ENCODE measurements at places on chromosomes 4 and X.

- no peaks in the 10 kb centered on the region for H3K36me3 ChIP-seq
- no peak for DNase-seq
- H3K4me3 ChIP-seq = no peak overlapping the region
- H3K27ac ChIP-seq = no peak overlapping the region
- peaks cover 4% of the 10 kb centered on the region for H3K27me3 ChIP-seq
- H3K4me1 ChIP-seq = no peaks in the 10 kb centered on the region
Measured at GRCh38 chrX:9207142-9207541, 173.2 kb upstream of the FAM9B start.

GRCh38 chr4:75637176-75637575 is 6.8 kb upstream of the CDKL2 start:
- H3K27ac ChIP-seq = no peak overlapping the region
- no peak overlapping the region for H3K4me3 ChIP-seq
- H3K36me3 ChIP-seq = peaks cover 24% of the 10 kb centered on the region
- no peaks in the 10 kb centered on the region for H3K27me3 ChIP-seq
- peaks cover 2% of the 10 kb centered on the region for H3K4me1 ChIP-seq

- no peaks in the 10 kb centered on the region for H3K4me1 ChIP-seq
- H3K36me3 ChIP-seq = no peaks in the 10 kb centered on the region
- DNase-seq = no peak
- no peak overlapping the region for H3K4me3 ChIP-seq
- H3K27ac ChIP-seq = no peak overlapping the region
Measured at GRCh38 chr4:156312261-156312847, 358.7 kb upstream of the CTSO start.

DNA sequence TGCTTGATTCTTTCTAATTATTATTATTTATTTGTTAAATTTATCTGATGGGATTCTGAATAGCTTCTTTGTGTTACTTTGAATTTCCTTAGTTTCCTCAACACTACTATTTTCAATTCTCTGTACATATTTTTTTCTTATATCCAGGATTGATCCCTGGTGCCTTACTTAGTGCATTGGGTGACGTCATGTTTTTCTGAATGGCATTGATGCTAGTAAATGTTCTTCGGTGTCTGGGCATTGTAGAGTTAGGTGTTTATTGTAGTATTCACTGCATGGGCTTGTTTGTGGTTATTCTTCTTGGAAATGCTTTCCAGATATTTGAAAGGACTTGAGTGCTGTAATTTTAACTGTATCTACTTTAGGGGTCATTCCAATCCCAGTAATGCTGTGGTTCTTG is 938.1 kb downstream of the FAM133A start:
- no peak overlapping the region for H3K27ac ChIP-seq
- H3K36me3 ChIP-seq = no peaks in the 10 kb centered on the region
- H3K27me3 ChIP-seq = no peaks in the 10 kb centered on the region
- DNase-seq = no peak
- H3K4me1 ChIP-seq = no peaks in the 10 kb centered on the region

GRCh38 chr4:141294306-141294705 is 73.6 kb downstream of the ZNF330 start:
- H3K4me1 ChIP-seq = no peaks in the 10 kb centered on the region
- no peak overlapping the region for H3K27ac ChIP-seq
- H3K4me3 ChIP-seq = no peak overlapping the region
- H3K36me3 ChIP-seq = no peaks in the 10 kb centered on the region
- no peak for DNase-seq
